Smooth muscle cell of the brain vasculature (primary cell): ENCODE measurements at places on chromosomes 3 and 15.

DNA sequence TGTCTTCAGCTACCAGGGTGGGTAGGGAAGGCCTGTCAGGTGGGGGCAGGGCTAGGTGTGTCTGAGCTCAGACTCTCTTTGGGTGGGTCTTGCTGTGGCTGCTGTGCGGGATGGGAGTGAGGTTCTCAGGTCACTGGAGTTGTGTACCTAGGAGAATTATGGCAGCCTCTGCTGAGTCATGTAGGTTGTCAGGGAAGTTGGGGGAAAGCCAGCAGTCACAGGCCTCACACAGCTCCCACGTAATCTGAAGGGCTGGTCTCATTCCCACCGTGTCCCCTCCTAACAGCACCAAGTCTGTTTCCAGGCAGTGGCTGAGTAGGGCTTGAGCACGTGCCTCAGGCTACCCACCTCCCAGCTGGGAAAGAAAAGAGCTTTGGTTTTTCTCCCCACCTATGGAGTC is 67.0 kb downstream of the CHCHD4 start:
- DNase-seq: no peak

DNA sequence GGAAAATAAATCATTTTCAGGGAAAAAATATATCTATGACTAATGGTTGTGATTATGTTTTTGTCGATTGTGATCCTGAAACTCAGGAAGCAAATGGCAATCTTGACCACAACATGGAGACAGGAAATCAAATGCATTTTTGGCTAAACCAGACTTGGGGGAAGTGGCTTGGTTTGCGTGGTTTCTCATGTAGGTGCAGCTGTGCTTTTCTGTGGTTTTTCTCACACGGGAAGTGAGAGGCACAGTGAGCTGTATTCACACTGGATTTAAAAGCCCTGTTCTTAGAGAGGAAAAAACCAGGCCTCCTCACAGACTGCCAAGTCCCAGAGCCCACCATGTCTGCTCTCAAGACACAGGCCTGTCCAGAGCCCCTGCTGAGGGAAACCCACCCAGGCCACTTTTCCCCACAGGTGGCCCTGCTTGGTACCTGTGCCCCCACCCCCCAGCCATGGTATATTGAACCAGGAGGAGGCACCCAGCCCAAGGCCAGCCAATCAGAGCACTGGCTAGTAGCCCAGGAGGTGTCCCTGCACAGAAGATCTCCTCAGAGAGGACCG is 46.1 kb downstream of the BTD start:
- DNase-seq: peak; percentile 77

GRCh38 chr3:128309026-128309425 is 155.7 kb downstream of the EEFSEC start:
- DNase-seq: no peak

DNA sequence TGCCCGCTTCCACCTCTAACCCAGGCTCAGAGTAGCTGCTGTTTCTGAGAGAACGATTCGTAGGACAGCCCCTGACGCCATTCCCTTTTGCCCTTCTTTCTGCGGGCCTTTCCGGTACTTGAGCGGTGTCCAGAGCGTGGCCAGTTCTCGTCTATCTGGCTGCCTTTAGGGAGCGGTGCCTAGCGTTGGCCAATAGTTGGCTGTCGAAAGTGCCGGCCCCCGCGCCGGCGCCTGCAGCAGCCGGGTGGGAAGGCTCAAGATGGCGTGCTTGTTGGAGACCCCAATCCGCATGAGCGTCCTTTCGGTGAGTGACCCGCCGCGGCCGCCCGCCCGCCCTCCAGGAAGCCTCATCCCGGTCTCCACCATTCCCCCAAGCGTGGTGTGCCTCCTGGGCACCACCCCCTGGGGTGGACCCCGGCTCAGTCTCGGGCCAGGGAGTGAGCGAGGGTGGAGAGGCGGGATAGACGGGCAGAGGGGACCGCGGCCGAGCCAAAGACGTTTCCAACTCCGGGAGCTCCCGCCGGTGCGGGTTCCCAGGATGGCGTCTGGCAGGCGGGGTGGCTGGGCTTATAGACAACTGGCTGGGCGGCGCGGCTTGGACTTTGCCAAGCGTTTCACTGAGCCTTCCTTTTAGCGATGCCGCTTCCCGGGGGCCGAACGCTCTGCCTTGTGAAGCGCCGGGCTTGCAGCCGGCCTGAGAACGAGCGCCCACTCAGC is at the start of gene ARMC8:
Gene ARMC8, plus strand, starts transcription at position 6 of the 717 bp plus-strand sequence. Its CDS starts 254 bp downstream, at position 260.
- DNase-seq: no peak

DNA sequence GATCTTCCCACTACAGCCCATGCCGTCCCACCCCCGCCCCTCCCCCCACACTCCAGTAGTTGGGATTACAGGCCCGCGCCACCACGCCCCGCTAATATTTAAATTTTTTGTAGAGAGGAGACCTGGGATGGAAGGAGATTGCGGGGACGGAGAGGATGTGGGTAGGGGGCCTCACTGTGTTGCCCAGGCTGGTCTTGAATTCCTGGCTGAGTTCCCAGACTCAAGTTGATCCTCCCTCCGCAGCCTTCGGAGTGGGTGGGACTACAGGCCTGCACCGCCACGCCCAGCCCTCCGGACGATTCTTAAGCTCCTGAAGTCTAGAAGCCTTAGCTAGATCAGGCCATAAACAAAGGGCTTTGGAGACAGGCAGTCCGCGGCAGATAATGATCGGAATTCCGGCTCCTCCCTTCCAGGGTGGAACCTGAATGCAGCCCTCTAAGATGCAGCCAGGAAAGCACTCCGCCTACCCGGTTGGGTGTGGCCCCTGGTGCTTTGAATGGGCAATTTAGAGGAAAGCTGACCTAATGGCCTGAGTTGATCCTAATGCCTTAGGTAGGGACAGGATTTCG is at the start of gene DPPA2:
Gene DPPA2, minus strand, starts transcription at position 356 of the 569 bp plus-strand sequence. CDS start 1,975 bp downstream, outside the sequence.
- no peak for DNase-seq

- DNase-seq: no peak
Observed at GRCh38 chr3:110067527-110067926, 730.2 kb upstream of the DPPA4 start.

- no peak for DNase-seq
Observed at GRCh38 chr3:134823679-134824078, 28.6 kb downstream of the EPHB1 start.

DNA sequence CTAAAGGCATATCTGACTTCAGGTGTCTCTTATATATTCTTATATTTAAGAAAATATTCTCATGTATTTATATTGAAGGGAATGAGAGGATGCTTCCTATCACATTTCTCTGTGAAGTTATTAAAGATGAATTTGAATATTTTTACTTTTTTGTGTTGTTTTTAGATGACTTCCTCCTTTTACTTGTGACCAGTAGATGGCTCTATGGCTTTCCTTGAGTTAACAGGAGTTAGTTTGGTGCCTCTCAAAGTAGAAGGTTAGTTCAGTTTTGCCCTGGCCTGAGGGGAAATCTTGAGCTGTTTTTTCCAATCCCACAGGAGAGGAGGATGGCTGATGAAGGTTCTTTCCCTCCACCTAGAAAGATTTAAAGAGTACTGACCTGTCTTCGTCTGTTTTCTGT is 80.7 kb downstream of the SQOR start:
- no peak for DNase-seq

GRCh38 chr3:49238274-49239127 is 38.5 kb downstream of the C3orf62 start:
- no peak for DNase-seq

DNA sequence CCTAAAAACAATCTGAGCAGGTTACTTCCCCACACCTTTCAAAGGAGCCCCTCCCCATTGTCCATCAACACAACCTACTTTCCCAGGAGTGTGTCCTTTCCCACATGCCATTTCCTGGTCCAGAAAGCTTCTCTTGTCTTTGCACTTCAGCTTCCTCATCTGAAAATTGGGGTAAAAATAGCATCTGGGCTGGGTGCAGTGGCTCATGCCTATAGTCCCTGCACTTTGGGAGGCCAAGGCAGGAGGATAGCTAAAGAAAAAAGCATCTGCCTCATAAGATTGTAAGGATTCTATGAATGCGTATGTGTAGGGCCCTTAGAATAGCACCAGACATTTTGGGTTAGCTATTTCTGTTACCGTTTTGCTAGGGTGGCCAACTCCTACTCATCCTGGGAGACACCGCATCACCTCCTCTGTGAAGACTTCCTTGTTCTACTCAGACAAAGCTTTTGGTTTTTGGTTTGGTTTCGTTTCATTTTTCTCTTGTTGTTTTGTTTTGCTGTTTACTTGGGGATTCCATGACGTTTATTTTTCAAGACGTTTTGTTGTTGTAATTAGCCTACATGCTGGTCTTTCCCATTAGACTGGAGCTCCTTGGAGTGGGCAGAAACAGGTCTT is 224.4 kb upstream of the TLE3 start:
- no peak for DNase-seq

GRCh38 chr3:149443545-149443912 is 31.0 kb upstream of the TM4SF4 start:
- DNase-seq: no peak

DNA sequence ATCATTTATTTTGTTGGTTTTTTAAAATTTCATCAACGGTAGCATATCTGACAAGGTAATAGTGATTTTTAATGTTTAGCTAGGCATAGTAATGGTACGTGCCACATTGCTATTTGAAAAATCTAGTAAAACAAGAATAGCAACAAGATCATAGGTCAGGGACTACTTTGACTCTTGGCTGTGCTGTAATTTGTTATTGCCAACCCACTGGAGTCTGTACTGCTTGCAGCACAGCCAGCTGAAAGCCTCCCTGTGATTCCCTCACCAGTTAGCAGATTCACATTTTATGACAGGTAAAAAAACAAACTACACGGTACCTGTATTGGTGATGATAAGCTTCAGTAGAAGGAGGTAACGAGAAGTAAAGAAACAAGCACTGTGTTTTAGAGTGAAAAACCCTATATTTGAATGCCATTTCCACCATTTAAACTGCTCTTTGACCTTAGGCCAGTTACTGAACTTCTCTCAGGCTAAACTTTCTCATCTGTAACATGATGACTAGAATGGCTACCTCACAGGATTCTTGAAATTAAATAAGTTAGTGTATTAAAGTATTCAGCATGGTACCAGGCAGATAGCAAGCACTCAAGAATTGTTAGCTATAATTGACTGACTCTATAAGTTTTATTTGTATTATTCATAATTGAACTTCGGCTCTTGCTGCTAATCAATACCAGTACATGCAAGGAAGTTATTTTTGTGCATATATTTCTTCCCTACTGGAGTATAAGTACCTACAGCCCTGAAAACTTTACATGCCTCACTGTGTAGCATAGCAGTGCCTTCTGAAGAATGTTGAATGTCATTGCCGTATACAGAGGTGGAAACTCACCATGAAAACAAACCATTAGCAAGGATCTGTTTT is 16.1 kb downstream of the FILIP1L start:
- DNase-seq: no peak

GRCh38 chr15:95664450-95664849 is 666.0 kb upstream of the NR2F2 start:
- no peak for DNase-seq

DNA sequence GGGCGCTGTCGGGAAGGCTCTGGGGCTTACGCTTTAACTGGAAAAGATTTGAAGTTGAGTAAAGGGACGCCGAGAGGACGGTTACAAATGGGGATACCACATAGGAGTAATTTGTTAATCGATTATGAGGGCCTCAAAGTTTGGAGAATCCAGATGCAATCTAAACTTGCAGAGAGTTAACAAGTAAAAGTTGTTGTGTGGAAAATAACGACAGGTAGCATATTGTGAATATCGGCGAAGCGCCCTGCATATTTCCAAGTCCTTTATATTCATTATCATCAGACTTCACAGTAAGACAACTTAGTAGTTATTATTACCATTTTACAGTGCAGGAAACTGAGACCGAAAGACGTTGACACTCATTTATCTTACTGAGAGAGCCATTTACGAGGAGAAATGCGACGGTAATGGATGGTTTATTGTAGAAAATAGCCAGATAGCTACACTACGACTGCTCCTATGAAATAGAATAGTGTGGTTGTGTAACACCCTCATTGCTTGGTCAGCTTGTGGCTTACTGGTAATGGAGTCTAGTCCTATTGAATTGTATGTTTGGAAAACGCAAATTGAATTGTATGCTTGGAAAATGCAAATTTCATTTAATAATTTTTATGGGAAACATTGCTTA is 700 bp downstream of the MKRN2 start:
- no peak for DNase-seq

GRCh38 chr3:67037615-67038014 is 39.5 kb downstream of the KBTBD8 start:
- no peak for DNase-seq

- no peak for DNase-seq
Observed at GRCh38 chr15:85624291-85624801, 170.4 kb downstream of the KLHL25 start.

DNA sequence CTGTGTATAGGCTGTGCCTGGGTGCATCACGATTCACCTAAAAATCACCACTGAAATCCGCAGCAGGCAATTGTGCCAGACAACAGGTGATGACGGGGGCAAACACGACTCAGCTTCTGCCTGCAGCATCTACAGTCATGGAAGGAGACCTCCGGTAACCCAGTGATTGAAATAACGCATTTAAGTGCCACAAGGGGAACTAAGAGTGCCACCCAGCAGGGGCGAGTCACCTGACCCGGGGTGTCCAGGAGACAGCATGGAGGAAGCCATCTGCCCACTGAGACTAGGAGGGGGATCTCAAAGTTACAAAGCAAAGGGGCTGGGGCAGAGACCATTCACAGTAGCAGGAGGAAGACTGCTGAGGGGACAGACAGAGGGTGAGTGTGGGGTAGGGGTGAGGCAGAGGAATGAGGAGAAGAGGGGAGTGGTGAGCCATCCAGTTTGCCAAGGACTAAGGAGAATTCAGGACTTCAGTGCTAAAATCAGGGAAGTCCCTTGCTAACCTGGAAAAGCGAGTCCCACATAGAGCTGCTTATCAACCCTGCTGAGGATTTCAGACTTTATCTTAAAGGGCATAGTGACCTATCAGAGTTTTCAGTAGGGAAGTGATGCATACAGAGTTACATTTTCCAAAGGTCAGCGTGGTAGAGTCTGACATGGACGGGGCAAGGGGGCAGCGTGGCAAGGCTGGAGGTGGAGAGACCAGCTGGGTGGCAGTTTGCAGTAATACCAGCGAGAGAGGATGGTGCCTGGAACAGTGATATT is 256.7 kb upstream of the HES1 start:
- DNase-seq: no peak

DNA sequence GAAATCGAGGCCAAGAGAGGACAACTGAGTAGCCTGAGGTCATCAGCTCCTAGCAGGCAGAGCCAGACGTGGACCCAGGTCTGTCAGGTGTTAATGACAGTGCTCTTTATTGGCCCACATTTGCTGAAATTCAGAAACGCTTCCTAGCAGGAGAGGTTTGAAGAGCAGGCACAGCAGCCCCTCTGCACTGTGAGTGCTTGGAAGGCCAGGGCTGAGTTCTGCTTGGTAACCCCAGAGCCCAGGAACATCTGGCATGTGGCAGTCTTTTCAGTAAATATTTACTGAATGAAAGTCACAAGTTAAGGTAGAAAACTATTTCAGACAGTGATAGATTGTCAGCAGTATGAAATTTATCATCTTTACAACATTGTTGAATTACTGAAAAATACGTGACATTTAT is 102.4 kb downstream of the PLCL2 start:
- no peak for DNase-seq
